ENCODE measurements at places on chromosomes 3 and 15.

DNA sequence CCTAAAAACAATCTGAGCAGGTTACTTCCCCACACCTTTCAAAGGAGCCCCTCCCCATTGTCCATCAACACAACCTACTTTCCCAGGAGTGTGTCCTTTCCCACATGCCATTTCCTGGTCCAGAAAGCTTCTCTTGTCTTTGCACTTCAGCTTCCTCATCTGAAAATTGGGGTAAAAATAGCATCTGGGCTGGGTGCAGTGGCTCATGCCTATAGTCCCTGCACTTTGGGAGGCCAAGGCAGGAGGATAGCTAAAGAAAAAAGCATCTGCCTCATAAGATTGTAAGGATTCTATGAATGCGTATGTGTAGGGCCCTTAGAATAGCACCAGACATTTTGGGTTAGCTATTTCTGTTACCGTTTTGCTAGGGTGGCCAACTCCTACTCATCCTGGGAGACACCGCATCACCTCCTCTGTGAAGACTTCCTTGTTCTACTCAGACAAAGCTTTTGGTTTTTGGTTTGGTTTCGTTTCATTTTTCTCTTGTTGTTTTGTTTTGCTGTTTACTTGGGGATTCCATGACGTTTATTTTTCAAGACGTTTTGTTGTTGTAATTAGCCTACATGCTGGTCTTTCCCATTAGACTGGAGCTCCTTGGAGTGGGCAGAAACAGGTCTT is 224.4 kb upstream of the TLE3 start:
- DNase-seq = peak; percentile 52

GRCh38 chr3:149299938-149300801 is 33.3 kb downstream of the TM4SF18 start:
- DNase-seq = no peak

- DNase-seq = no peak
Measured at GRCh38 chr3:158005391-158006100, 100.7 kb downstream of the SHOX2 start.

GRCh38 chr3:138845771-138846173 is 11.0 kb upstream of the PIK3CB start:
- DNase-seq = no peak

DNA sequence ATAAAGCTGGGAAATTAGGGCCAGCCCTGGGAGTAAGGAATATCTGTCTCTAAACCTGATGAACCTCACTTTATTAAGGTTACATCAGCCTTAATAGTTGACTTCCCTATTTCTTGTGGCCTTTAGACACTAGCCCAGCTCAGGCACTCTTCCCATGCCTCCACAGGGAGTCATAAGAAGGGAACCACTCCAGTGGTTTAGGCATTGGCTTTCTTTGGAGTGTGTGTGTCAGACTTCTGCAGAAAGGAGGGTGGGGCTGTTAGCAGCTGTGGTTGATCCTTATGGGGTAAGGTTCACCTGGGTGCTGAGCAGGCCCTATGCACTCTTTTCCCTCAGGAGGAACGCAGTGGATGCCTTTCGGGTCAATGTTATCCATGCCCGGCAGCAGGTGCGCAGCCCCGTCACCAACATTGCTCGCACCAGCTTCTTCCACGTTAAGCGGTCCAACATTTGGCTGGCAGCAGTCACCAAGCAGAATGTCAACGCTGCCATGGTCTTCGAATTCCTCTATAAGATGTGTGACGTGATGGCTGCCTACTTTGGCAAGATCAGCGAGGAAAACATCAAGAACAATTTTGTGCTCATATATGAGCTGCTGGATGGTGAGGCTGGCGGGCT is 4.0 kb downstream of the AP2M1 start:
- DNase-seq = no peak

GRCh38 chr3:180693656-180694055 is 14.4 kb upstream of the CCDC39 start:
- no peak for DNase-seq

DNA sequence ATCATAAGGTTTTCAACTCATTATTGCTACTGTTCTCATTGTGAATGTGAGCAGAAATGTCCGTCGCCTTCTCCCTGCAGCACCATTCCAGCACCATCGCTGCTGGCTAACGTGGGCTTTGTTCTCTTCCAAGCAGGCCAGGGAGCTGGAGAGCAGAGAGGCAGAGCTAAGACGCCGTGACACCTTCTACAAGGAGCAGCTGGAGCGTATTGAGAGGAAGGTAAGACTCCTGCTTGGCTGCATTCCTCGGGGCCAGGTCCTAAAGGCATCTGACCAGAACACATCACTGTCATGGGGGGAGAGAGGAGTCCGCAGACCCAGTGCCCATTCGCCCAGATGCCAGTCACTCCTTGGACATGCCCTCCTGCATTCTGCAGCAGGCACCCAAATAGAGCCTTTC is 130.4 kb upstream of the PLXNA1 start:
- DNase-seq = no peak

DNA sequence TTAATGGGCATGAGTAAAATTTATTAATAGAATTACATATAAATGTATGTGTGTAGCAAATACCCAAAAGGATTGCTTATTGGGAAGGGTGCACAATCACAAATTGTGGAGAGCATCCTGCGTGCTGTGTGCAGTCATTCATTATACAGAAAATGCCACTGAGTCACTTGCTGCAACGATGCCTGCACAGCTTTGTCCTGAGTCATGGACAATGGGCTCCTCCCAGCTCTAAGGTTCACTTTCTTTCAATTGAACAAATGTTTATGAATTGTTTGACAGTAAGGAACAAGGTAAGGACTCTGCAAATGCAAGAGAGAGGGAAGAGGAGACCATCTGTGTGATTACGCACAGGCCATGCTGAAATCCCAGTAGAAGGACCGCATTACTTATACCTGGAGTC is 18.7 kb downstream of the CFAP161 start:
- no peak for DNase-seq

DNA sequence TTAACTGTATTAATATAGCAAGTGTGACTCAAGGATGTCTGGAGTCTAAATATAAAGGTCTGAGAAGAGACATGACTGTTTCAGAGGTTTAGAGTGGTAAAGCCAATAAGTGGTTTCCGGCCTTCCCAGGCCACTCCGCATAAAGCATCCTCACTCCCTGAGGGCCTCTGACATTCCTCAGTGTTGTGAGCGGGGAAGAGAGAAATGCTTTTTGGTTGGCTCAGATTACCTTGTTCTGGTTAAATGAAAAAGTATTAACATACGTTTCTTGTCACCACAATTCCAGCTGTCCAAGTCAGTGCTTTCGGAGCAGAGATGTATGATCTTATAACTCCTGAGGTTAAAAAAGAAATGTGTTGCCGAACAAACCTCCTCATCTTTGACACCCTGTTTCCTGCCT is 103.8 kb downstream of the RBMS3 start:
- no peak for DNase-seq

GRCh38 chr3:143697975-143698374 is 150.3 kb downstream of the SLC9A9 start:
- DNase-seq = no peak

DNA sequence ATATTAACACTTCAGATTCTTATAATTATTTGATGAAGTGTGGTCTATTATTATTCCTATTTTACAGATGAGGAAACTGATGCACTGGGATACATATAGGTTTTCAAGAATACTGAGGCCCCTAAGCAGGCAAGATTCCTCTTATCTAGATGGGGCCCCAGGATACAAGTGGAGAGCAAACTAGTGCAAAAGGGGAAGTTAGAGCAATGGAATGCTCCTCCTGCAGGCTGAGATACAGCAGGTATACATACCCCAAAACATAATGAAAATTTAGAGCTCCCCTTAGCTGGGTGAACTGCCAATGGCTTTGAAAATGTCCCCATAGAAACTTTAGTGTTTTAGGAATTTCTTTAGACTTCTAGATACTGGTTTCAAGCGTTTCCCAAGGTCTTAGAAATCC is 247.1 kb downstream of the CHST2 start:
- DNase-seq = no peak

DNA sequence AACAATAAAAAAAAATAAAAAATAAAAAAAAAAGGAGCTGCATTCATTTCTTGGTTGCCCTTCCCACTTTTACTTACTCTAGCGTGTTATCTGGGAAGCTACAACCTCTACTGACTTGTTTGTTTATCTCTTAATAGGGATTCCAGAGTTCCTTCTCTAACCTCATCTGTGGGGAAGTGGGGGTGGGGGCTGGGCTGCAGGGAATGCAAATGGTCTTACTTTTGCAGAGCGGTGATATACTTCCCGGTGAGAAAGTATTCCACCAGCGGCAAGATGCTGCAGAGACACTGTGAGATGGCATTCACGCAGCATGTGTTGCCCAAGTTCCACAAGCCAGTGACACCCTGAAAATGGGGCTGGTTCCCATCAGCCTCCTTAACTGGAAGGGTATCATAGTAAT is 2.1 kb downstream of the USP50 start:
- DNase-seq = no peak

- DNase-seq = no peak
Measured at GRCh38 chr3:182413682-182414081, 379.6 kb upstream of the ATP11B start.

GRCh38 chr3:138389144-138389601 is 40.8 kb downstream of the MRAS start:
- no peak for DNase-seq

GRCh38 chr3:55534876-55535275 is 47.8 kb upstream of the WNT5A start:
- DNase-seq = no peak

- DNase-seq = no peak
Measured at GRCh38 chr3:102745881-102746280, 311.1 kb downstream of the ZPLD1 start.

DNA sequence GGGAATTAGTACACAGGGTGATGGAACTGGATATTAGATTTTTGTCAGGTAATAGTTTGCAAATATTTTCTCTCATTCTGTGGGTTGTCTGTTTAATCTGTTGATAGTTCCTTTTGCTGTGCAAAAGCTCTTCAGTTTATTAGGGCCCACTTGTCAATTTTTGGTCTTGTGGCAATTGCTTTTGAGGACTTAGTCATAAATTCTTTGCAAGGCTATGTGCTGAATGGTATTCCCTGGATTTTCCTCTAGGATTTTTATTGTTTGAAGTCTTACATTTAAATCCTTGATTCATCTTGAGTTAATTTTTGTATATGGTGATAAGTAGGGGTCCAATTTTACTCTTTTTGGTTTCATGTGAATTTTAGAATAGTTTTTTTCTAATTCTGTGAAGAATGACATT is 111.3 kb downstream of the ARRDC4 start:
- no peak for DNase-seq

- no peak for DNase-seq
Measured at GRCh38 chr15:101246824-101247745, 4.8 kb downstream of the CHSY1 start.

- no peak for DNase-seq
Measured at GRCh38 chr3:187041362-187042307, 97.7 kb downstream of the RPL39L start.

GRCh38 chr3:43019006-43019809 is 40.1 kb downstream of the GASK1A start:
- DNase-seq = no peak

DNA sequence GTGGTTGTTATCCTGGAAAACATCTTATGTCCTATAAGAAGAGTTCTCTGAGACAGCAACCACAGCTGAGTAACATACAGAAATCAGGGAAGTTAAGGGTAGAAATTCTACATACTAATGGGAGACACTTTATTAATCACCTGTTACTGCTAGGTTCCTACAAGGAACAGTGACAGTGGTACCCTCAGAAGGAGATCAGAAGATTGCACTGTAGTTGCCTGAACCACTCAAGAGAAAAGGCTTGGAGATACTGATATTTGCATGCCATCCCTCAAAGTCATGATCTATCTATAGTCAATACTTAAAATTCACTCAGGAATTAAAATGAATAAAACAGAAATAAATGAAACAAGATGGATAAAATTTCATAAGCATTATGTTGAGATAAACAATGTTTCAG is 136.0 kb downstream of the LMLN start:
- no peak for DNase-seq

- no peak for DNase-seq
Measured at GRCh38 chr3:79887213-79887612, 119.4 kb upstream of the ROBO1 start.

GRCh38 chr15:42836251-42836650 is 84.3 kb downstream of the TTBK2 start:
- DNase-seq = no peak
